ENCODE measurements at places on chromosomes 13 and 19.
A peak's percentile ranks its signal among the peaks of the same experiment; 100 is the strongest.

DNA sequence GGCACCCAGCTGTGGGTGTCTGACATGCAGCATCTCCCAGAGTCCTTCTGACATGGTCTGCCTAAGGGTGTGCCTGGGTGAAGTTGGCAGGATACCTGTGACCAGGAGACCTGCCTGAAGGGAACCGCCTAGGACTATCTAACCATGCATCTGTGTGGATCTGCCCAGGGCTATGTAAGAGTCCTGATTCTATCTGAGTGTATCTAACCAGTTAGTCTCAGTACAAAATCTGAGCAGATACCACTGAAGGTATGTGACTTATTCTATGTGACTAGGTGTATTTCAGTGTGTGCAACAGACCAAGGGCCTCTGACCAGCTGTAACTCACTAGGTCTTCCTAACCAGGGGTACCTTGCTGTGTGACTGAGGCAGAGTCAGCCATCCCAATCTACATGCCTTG lies 28.2 kb upstream of the FBL start:
- no peak for DNase-seq

GRCh38 chr19:6697291-6697690 lies 23.2 kb downstream of the C3 start:
- DNase-seq: no peak

DNA sequence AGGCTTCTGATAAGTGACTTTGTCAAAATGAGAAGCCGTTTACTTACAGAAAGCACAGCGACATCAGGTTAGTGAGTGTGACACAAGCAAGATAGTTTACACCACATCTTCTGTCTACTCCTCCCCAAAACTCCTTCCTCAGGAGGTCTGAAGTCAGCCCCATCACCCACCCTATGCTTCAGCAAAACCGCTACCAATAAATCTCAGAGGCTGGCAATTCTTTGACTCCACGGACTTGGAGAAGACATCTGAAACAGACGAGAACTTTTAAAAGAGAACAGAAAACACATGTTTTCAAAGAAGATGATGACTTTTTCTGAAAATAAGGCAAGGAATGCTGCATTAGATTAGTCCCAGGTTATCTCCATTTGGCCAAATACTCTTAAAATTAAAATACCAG lies 261.1 kb downstream of the TBC1D4 start:
- no peak for DNase-seq

DNA sequence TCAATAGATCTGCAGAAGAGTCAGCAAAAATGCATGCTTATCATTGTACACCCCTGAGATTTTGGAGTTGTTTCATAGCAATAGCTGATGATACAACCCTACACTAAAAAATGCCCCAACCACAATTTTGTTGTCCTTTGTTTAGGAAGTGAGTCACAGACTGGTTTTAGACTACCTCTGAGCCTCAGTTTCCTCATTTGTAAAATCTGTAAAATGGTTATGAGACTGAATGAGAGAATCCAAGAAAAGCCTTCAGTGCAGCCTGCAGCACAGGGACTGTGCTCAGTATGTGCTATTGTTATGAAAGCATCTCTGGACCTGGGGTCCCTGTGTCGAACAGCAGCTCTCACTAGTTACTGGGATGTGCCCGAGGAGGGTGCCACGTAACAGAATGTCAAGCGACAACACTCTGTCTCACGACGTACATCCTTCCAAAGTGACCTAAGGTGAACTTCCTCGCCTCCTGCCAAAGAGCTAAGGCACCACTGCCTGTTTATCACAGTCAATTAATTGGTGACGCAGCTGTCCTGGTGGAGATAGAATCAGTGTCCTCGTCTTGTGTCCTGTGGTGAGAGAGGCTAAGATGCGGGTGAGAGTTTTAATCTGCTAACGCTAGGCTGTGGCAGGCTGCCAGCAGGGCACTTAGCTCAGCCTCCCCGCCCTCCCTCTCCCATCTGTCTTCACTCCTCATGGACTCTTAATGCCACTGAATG lies 18.1 kb downstream of the DHRS12 start:
- DNase-seq: no peak

DNA sequence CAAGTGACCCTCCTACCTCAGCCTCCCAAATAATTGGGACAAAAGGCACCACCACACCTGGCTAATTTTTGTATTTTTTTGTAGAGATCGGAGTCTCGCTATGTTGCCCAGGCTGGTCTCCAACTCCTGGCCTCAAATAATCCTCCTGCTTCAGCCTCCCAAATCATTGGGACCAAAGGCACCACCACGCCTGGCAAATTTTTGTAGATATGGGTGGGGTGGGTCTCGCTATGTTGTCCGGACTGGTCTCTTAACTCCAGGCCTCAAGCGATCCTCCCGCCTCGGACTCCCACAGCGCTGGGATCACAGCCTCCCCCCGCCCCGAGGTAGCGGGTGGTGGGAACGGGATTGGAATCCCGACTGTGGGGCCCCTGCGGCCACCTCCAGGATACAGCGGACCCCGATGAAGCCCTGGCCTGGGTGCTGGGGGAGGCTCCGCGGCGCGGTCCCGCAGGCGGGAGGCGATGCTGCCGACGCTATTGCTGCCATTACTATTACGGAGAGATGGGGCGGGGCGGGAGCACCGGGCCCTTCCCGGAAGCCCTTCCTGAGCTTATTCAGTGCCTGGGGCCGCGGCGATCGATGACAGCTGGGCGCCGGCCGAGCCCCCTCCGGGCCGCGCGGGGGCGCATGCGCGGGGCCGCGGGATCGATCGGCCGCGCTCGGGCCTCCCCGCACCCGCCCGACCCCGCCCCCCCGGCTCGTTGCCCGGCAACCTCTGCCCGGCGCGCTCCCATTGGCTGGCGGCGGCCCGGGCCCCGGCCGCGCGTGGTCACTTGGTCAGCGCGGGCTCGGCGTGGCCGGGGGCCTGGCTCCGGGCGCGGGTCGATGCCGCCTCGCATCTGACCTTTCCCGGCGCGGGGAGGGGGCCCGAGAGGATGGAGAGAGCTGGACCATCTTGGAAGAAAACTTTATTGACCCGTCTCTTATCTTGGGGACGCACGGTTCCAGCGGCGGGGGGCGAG lies 27.9 kb upstream of the ONECUT3 start:
- peak; percentile 69 for DNase-seq

DNA sequence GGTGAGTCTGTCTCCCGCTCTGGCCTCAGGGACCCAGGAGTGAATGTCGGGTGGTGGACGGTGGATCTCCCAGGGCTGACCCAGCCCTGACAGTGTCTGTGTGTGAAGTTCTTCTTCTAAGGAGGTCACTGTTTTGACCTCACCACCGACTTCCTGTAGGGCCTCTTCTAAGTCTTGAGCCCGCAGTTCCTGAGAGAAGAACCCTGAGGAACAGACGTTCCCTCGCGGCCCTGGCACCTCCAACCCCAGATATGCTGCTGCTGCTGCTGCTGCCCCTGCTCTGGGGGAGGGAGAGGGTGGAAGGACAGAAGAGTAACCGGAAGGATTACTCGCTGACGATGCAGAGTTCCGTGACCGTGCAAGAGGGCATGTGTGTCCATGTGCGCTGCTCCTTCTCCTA lies at the start of gene SIGLEC7:
SIGLEC7 (plus strand) TSS at position 183 of the 400 bp plus-strand sequence; CDS start at position 252, 69 bp downstream.
- DNase-seq: no peak

GRCh38 chr19:8050274-8051096 lies 2.1 kb upstream of the CCL25 start:
- DNase-seq: peak; percentile 94

DNA sequence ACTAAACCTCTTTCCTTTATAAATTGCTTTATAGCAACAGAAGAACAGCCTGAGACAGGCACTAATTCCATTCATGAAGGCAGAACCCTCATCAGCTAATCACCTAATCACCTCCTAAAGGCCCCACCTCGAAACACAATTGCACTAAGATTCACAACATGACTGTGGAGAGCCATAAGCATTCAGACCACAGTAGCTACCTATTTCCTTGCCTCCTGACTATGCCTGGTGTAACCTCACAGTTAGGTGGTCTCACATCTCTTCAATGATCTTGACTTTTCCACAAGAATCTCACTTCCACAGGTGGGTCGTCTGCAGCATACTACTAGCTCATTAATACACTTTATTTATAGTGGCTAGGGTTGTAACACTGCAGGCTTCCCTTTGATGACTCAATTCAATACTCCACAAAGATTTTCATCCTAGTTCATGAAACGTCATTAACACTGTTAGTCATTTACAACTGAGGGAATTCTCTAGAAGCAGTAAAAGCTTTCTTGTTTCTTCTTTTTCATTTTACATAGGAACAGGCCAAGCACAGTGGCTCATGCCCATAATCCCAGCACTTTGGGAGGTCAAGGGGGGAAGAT lies 27.1 kb downstream of the STK24 start:
- DNase-seq: no peak

Data from activated naive CD8-positive, alpha-beta T cell treated with anti-CD3 and anti-CD28 coated beads, Interleukin-2, amount 10 ng/mL, durations not matched to agents 7 days and 5 days (primary cell).